Endothelial cell (in vitro differentiated cells): ENCODE measurements at places on chromosomes 7 and 10. TPM values are rescaled to one million over a fixed set of nuclear protein-coding genes. Genes with fewer than 3 reads are reported as not detected.

The NPFFR1 gene
- total RNA-seq, result not detected

The DRGX gene
- total RNA-seq, result not detected

The PIP gene
- not detected for total RNA-seq

The ACSM6 gene
- total RNA-seq, result not detected

The NDUFB8 gene
- 171 TPM for total RNA-seq

The LAMB1 gene
- total RNA-seq, result 453 TPM

The ATOH7 gene
- 0.23 TPM for total RNA-seq

The IL2RA gene
- total RNA-seq, result not detected

The SAMD8 gene
- 29.0 TPM for total RNA-seq

The MYO3A gene
- 11.4 TPM for total RNA-seq

The CTTNBP2 gene
- 24.4 TPM for total RNA-seq

The ADCYAP1R1 gene
- 39.3 TPM for total RNA-seq
